ENCODE measurements at places on chromosomes 1 and 21.

GRCh38 chr1:51369171-51369570 lies 38.8 kb upstream of the TTC39A start:
- no peak for DNase-seq

DNA sequence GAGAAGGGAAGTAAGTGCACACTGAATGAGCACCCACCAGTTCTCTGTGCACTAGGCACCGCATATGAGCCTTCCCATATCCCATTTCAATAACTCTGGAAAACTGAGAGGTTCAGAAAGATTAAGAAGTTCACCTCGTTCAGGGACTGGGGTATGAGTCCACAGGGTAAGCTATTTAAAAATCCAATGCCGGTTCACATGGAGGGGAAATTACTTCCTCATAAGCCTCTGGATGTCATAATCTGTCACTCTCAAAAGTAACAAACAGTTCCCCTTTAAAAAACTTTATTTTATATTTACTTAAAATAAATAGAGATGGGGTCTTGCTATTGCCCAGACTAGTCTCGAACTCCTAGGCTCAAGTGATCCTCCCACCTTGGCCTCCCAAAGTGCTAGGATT lies 1.9 kb downstream of the OR2B11 start:
- no peak for DNase-seq

- no peak for DNase-seq
Observed at GRCh38 chr21:42186591-42186990, 32.3 kb upstream of the ABCG1 start.

GRCh38 chr1:58753431-58753866 lies 30.4 kb downstream of the JUN start:
- DNase-seq: no peak

- DNase-seq: no peak
Observed at GRCh38 chr1:110728388-110729001, 53.8 kb upstream of the KCNA3 start.

DNA sequence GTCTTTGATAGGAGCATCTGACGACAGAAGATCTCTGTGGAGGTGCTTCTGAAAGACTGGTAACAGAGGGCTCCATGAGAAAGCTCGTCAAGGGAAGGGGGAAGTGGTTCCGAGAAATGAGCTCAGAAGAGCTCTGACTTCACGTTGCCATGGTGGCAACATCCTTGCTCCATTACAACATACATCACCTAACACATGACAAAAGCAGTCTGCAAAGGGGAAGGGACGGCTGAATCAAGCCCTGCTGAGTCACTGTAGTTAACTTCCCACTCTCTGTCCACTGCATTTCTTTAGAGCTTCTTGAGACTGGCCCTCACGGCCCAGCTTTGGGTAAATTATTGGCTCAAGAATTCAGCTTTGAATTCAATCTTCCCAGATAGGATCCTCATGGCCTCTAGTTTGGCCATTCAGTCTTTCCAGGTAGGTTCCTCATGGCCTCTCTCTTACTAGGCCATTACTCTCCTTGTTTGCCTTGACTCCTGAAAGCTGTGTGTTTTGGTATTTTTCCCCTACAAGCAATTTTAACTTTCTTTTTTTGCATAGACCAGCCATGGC lies 88.0 kb upstream of the ZNF648 start:
- peak; percentile 46 for DNase-seq

GRCh38 chr1:195791796-195792195 lies 816.4 kb downstream of the KCNT2 start:
- no peak for DNase-seq

GRCh38 chr1:2946999-2947690 lies 74.1 kb upstream of the ACTRT2 start:
- no peak for DNase-seq

- DNase-seq: no peak
Observed at GRCh38 chr1:192939440-192939839, 119.7 kb downstream of the UCHL5 start.

DNA sequence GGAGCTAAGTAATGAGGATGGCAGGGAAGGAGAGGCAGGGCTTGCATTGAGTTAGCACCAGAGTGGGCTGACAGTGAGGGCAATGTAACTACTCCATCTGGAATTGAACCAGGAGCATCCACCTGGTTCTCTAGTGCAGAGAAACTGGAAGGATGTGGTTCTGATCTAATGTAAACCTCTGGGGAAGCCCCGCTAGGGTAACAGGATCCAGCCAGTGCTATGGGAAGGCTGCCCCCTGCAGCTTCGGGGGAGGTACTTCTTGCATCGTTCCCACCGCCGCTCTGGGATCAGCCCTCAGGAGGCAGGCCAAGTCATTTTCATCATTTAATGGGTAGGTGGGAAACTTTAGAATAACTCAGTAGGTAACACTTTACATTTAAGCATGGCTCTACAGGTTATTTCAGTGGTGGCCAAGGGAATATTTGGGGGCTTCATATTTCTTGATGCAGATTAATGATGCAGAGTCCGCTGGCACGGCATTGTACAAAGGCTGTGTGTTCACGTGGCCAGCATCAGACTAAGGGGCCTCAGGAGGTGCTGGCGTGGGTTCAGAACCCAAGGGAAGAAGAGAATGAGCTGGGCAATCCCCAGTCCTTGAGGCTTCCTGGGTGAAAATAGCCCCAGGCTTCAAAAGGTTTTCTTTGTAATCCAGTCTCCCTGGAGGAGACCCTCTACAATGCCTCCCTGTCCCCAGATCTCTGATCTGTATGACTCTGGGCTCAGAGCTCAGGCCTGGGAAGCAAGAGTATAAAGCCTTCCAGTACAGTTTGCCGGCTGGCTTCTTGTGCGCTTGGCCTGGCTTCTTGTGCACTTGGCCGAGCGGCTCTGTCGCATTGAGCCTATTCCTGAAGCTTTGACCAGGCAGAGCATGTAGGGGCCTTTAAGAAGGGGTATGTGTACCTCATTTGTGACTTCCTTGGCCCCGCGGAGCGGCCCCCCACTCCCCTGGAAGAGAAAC lies 26.4 kb upstream of the KAZN start:
- DNase-seq: peak; percentile 15

DNA sequence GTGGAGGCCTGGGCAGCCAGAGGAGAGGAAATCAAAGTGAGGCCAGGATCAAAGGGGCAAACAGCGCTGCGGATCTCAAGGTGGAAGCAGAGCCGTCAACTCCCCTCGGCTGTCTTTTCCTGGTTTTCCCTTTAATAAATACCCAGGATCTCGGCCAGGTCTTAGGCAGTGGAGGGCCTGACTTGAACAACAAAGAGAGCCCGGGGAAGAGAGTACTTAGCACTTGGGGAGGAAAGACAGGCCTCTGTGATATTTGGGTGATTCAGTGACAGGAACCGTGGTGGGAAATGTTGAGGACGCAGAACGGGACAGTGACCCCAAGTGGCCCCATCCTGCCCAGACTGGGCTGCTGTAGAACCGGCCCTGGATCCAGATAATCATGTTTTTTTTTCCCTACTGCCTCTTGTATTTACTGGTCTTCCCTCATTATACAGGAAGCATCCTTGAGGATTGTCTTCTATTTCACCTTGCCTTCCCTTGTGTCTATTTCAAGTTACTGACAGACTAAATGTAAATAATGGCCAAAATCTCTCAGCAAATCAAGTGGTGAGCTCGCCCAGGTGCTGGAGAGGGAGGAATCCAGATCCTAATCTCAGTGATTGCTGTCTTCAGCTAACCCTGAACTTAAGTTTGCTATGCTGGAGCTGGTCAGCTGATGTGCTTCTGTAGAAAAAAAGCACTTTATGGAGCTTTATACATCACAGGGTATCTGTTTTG lies 2.8 kb upstream of the MIXL1 start:
- no peak for DNase-seq

- DNase-seq: no peak
Observed at GRCh38 chr1:38077523-38078147, 31.0 kb upstream of the POU3F1 start.

- no peak for DNase-seq
Observed at GRCh38 chr1:66349242-66349641, 184.7 kb upstream of the SGIP1 start.

- no peak for DNase-seq
Observed at GRCh38 chr1:223233410-223234169, 90.5 kb upstream of the TLR5 start.

DNA sequence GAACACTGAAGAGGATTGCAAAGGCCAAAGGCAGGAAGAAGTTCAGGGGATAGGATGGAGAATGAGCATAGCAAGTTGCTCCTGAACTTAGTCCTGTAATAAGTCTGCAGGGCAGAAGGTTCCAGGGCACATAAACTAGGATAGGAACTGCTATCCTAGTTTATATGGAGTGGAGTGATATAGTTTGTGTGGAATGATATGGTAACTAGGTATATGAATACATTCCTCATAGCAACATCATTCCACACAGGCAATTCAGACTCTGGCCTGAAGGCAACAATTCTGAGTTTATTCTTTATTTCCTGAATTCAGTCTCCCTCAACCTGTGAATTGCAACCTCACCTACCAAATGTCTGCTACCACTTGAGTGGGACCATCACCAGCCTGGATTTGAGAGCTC lies 154.9 kb upstream of the GREM2 start:
- no peak for DNase-seq

DNA sequence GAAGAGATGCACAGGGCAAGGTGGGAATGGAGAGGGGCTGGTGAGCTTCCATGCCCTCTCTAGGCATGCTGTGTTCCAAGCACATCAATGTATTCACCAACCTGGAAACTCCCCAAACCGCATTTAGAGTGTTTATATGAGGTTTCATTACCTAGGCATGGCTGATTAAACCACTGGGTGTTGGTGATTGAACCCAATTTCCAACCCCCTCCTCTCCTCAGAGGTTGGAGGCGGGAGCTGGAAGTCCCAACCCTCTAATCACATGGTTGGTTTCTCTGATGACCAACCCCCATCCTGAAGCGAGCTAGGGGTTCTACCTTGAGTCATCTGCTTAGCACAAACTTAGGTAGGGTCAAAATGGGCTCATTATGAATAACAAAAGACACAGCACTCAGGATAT lies 3.0 kb upstream of the PPIE start:
- DNase-seq: no peak

GRCh38 chr1:21568809-21569385 lies 59.7 kb downstream of the ALPL start:
- no peak for DNase-seq

- no peak for DNase-seq
Observed at GRCh38 chr1:170674986-170675385, 11.1 kb downstream of the PRRX1 start.

DNA sequence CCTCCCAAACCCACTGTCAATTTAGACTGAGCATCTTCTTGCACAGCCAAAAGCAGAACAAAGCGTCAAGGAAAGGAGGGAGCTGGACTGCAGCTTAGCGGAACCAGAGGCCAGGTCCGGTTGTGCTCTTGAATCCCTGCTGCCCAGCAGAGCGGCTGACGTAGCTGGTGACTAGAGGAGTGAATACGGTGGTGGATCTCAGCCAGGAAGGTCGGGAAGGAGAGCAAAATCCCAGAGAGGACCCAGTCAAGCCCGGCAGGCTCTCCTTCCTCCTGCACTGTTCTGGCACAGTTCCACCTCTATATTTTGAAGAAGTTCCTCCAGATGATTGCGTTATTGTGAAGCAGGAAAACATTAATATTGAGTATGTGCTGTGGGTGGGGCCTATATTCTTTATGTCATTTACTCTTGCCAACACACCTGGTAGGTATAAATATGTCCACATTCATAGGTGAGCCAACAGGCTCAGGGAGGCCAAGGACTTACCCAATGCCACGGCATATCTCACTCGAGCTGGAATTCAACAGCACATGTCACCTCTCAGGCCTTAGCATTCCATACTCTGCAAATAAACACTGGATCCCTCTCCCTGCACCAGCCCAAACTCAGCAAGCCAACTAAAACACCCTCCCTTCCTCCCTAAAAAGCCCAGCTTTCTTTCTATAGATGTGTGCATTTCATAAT lies 23.6 kb upstream of the ABCB10 start:
- DNase-seq: no peak

DNA sequence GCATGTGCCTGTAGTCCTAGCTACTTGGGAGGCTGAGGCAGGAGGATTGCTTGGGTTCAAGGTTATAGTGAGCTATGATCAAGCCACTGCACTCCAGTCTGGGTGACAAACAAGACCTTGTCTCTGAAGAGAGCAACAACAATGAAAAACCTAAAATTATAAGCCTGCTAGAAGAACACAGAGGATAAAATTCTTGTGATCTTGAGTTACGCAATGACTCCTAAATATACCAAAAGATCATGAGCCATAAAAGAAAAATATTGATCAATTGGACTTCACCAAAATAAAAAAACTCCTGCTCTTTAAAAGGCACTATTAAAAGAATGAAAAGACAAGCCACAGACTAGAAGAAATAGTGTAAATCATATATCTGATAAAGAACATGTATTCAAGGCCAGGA lies 22.3 kb downstream of the LDLRAD1 start:
- DNase-seq: no peak
